ENCODE measurements at places on chromosomes 6 and 20.
A peak's percentile ranks its signal among the peaks of the same experiment; 100 is the strongest.

DNA sequence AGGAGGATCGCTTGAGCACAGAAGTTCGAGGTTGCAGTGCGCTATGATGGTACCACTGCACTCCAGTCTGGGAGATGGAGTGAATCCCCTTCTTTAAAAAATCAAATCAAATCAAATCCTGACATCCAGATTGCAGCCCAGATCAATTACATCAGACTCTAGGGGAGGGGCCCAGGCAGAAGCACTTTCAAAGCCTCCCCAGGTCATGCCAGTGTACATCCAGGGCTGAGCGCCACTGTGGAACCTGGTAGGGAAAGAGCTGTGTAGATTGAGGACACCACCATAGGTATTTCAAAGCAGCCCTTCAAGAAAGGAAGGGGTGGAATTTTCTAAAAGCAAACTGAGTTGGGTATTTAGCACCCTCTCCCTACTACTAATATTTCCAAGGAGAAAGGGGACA, 89.5 kb downstream of the PRND start:
- DNase-seq: no peak

GRCh38 chr6:154164397-154164796, 125.4 kb downstream of the OPRM1 start:
- peak; percentile 41 for DNase-seq

GRCh38 chr20:48794360-48794759, 33.4 kb downstream of the PREX1 start:
- DNase-seq: no peak

- DNase-seq: peak; percentile 21
These were observed 4.6 kb upstream of the DSTN start for GRCh38 chr20:17565169-17565845.

DNA sequence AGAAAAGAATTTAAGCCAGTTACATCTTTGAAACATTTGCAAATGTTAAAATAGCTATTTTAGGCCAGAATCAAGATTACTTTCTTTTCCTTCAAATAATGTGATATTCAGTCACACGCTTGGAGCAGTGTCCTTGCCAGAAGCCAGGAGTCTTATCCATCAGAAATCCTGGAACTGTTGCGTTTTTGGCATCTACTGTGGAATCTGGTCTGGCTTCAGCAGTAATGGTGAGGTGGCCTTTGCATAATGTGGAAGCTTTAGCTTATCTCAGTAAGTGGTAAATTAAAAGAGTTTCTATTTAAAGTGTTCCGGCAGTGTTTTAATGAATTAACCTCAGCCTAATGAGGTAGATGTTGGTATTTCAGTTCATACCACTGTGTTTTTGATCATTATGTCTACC, 97.6 kb downstream of the FIG4 start:
- no peak for DNase-seq

DNA sequence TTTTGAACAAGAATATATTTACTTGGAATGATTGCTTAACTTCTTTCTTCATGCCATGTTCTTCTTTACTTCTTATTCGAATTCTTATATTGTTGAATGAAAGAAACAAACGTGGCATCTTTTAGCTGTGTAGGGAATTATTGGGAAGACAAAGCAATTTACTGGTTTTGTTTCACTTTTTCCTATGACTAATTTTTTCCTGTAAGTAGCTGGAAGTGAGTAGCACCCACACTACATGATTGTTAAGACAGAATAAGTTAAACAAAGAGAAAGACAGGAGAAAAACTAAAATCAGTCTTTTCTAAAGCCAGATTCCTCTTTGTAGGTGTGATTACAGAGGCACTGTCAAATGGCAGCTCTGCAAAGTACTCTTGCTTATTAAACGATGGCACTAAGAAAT, 593.4 kb downstream of the EYS start:
- DNase-seq: no peak

GRCh38 chr6:72857791-72858585, 236.1 kb downstream of the KCNQ5 start:
- no peak for DNase-seq

DNA sequence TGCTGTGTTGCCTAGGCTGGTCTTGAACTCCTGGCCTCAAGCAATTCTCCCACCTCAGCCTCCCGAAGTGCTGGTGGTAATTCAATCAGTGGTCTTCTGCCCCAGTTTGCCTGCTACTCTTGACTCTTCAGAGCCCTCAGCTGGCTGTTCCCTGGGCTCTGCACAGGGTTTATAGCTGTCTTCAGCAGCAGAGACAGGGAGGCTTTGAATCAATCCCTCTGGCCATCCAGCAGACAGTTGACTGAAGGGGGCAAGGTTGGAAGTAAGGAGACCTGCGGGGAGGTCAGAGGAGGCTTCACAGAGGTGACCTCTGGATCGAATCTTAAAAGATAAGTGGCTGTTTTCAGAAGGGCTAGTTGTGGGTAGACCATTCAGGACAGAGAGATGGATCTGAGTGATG, 26.0 kb upstream of the KIF3B start:
- no peak for DNase-seq

GRCh38 chr20:16203096-16203495, 370.2 kb downstream of the KIF16B start:
- DNase-seq: no peak

DNA sequence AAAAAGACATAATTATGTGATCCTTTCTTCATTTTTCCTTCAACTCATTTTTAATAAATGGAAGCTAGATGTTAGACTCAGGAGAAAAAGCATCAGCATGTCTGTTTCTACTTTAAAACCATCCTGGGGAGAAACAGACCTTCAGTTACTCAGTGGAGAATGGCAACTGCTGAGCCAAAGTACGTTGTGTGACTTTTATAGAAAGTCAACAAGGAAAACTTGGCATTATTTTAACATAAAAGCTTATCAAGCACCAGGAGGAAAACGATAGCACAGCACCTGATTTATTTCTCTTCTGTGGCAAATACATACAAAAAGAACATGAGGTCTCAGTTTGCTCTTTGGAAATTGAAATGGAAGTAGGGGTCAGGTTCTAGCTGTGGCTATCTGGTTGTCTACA, 115.3 kb upstream of the RIPOR2 start:
- no peak for DNase-seq

DNA sequence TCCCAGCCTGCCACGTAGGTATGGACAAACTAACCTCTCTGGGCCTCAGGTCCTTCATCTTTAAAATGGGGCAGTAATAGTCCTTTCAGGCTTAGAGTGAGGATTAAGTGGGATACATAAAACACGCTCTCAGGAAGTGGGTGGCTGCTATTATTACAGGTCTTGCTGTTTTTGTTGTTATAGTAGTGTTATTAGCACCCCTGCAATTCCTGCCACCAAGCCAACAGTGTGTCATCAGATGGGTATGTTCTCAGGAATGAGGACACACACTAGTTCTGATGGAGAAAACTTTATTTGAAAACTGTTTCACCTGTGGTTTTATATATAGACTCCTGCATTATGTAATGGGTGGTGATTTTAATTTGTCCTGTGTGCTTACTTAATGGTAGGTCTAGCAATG, 131.7 kb downstream of the LRRC1 start:
- DNase-seq: peak; percentile 53

DNA sequence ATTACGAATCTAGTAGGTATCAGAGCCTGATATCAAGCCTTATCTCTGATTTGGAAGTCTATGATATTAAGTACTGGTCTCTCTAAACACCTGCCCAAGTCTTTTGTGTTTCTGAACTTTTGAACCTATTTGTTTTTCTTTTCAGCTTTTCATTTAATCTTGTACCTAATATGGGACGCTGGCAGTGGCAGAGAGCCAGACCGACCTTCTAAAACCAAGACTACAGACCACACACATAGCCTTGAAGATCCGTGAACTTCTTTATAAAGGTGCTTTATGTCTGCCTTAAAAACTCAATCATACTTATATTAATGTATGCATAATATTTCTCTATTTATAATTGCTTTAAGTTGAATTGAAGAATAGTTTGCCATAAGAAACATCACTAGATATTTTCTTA, 12.6 kb upstream of the PTCHD4 start:
- DNase-seq: no peak

- DNase-seq: peak; percentile 14
These were observed 337.1 kb upstream of the IRAK1BP1 start for GRCh38 chr6:78530208-78530607.

GRCh38 chr6:43622541-43622940, 6.5 kb downstream of the GTPBP2 start:
- DNase-seq: no peak

GRCh38 chr6:39853604-39854003, 61.4 kb downstream of the DAAM2 start:
- DNase-seq: no peak

GRCh38 chr20:48447456-48447855, 380.3 kb downstream of the PREX1 start:
- no peak for DNase-seq

DNA sequence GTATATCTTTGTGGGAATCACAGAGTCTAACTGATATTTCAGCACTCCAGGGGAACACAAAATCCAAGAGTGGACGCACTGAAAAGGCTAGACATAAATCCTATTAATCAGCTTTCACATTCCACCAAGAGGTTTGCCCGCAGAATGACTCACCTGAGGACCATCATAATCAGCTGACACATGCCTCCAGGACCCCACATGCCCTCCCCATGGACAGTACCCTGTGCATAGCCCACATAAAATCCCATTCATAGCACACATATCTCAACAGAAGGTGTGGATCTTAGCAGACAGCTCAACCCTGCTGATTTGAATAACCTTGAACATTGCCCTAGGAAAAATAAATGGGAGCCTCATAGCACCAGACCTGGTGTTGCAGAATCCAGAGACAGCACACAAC, 246.8 kb upstream of the TENT5A start:
- DNase-seq: no peak

- no peak for DNase-seq
These were observed 133.9 kb downstream of the TIAM2 start for GRCh38 chr6:155128977-155129376.

DNA sequence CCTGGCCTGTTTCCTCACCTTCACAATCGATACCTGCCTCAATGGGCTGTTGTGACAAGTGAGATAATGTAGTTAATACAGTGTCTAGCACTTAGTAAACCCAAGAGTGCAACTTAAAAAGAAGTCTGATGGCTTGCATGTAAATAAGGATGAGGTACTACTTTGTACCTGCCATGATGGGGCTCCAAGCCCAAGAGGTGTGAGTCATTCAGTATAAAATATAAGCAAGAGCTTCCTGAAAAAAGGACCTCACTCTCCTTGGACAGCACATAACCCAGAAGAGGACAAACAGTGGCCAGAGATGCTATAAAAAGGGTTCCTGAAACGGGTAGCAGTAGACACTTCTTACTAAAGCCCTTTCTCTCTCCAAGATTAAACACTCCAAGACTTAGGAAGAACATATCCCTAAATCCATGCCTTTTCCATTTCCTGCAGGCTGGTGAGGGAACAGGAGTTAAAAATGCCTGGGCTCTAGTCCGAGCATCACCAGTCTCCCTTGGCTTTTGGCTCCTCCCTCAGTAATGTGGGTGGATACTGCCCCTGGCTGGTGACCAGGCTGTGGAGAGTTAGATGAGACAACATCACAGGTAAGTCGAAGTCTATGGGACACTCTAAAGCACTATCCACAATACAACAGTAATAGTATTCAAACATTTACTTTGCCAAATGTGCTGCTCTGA, 4.3 kb downstream of the UBE2V1 start:
- DNase-seq: peak; percentile 42

DNA sequence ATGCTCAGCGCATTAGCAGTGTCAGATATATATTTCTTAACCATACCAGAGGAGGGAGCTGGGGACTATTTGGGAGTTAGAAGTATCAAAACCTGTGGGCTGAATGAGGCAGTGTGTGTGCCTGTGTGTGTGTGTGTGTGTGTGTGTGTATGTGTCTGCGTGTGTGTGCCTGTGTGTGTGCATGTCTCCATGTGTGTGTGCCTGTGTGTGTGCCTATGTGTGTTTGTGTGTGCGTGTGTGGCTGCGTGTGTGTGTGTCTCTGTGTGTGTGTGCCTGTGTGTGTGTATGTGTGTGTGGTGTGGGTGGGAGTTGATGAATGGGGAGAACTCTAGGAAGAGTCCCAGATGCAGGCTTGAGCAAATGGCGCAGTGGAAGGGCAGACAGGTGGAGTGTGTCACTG, 92.9 kb downstream of the PAX1 start:
- DNase-seq: no peak

- DNase-seq: no peak
These were observed 149.7 kb downstream of the MRPL14 start for GRCh38 chr6:43977404-43978111.

GRCh38 chr6:118736440-118736839, 85.0 kb upstream of the CEP85L start:
- no peak for DNase-seq

DNA sequence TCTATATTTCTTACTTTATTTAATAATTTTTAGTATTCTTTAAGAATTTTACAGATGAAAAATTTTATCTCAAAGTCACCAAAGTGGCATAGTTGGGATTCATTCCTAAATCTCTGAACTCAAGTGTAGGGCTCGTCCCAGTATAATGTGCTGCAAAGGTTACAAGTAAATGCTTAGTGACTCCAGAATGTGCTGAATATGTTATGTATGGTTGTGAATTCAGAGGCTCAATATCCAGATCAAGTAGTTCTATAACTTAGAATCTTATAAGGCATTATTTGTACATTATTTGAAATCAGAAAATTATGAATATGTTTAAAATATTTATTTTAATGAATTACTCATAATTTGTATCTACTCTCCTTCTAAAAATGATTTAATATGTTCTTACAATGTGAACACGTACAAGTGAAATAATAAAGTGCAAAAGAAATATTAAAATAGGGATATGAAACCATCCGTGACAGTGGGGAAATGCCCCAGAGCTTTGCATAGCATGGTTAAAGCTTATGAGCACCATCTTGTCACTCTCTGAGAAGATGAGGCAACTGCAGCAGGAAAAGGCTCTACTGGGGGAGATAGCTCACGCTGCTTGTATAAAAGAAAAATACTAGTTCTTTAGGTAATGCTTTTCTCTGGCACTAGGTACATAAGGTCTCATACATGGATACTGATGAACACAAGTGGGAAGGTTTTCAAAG, 259.0 kb downstream of the FOXC1 start:
- DNase-seq: no peak

DNA sequence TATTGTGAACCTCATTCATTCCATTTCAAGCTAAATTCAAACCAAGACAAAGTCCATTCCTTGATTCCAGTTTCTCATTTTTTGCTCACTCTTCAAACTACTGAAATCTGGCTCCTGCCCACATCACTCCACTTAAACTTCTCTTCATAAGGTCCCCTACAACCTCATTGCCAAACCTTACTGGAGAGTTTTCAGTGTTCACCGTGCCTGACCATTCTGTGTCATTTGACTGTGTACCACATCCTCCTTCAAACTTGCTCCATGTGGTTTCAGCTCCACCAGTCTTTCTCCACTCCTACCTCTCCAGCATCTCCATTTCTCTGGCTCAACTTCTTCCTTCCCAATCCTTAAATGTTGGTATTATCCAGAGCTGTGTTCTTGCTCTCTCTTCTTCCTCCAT, 38.5 kb upstream of the TAB2 start:
- no peak for DNase-seq

DNA sequence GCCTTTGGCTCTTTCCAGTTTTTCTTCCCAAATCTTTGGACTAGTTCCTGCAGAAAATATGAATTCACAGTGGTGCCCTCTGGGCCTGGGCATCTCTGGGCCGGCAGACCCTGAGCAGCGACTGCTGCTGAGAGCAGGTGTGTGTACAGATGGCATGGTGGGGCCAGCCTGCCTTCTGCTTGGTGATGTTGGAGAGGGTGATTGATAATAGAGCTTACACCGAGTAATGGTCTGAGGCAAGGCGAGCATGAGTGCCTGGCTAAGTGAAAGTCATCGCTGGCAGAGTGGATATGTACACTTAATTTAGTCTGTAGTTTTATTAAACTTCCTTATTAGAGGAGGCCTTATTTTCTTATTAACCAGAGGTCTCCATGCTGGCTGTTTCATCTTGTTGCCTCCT, 156.9 kb downstream of the CDKAL1 start:
- DNase-seq: no peak
